ENCODE measurements at places on chromosomes 3 and 15. TPM values are rescaled to one million over a fixed set of nuclear protein-coding genes. Genes with fewer than 3 reads are reported as not detected.

The C3orf85 gene
- not detected for total RNA-seq

DNA sequence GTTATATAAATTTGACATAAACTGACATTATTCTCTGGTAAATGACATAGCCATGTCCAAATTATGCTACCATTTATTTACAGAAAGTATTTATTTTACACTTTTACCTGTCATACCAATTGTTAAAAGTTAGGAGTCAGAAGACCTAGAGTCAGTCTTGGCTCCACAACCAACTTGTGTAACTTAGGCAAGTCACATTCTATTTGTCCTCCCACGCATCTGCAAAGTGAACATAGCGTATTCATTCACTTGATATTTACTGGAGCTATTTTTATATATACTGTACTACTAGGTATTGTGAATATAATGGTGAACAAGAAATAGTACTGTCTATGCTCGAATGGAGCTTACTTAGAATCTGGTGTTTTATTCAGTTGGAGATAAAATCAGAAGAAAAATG lies 78.7 kb downstream of the ZNF280D start:
- no peak overlapping the region for H3K27ac ChIP-seq
- no peak for DNase-seq
- no peak overlapping the region for H3K4me3 ChIP-seq
- no peaks in the 10 kb centered on the region for H3K4me1 ChIP-seq

The PDIA5 gene
- total RNA-seq = 54.5 TPM

DNA sequence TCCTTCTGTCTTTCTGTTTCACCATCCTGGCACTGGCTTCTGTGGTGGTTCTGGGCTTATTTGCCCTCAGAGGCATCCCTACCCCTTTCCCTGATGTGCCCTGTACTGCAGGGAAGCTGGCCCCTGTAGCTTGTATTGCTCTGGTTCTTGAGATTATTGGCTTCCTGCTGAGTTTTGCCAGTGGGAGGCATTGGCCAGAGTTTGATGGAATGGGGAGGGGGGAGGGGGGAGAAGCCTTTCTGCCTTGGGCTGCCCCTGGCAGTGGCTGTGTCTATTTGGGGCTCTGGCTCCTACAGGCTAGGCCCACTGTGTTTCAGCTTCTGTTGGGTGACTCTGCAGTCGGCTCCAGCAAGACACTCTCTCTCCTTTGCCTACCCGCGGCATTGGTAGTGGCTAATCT lies 41.6 kb upstream of the SEMA6D start:
- H3K27ac ChIP-seq = no peak overlapping the region
- no peaks in the 10 kb centered on the region for H3K27me3 ChIP-seq
- no peak for DNase-seq
- no peaks in the 10 kb centered on the region for H3K36me3 ChIP-seq
- H3K4me3 ChIP-seq = no peak overlapping the region
- no peaks in the 10 kb centered on the region for H3K4me1 ChIP-seq

- H3K36me3 ChIP-seq = no peaks in the 10 kb centered on the region
- H3K4me3 ChIP-seq = no peak overlapping the region
- H3K27ac ChIP-seq = no peak overlapping the region
- H3K27me3 ChIP-seq = peaks cover 10% of the 10 kb centered on the region
These were observed 37.3 kb upstream of the KLHL6 start for GRCh38 chr3:183592821-183593220.

The TRH gene
- total RNA-seq = under 0.01 TPM

Data from osteoblast (primary cell).